ENCODE measurements at places on chromosomes 13 and 19.

DNA sequence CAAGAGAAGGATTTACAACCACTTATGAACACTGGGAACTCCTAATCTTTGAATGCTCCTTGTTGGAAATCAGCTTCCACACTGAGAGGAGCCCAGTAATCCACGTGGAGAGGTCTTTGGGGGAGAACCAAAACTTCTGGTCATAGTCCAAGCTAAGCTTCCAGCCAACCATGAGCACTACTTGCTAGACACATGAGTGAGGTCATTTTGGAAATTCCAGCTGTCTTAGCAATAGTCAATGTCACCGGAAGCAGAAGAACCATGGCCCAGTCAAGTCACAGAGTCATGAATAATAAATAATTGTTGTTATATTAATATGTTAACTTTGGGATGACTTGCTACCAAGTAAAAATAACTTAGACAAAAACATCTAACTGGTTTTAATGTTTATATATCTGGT is 324.9 kb upstream of the SGCG start:
- no peak for DNase-seq

- no peak for DNase-seq
Observed at GRCh38 chr13:112062072-112062567, 4.8 kb upstream of the SOX1 start.

DNA sequence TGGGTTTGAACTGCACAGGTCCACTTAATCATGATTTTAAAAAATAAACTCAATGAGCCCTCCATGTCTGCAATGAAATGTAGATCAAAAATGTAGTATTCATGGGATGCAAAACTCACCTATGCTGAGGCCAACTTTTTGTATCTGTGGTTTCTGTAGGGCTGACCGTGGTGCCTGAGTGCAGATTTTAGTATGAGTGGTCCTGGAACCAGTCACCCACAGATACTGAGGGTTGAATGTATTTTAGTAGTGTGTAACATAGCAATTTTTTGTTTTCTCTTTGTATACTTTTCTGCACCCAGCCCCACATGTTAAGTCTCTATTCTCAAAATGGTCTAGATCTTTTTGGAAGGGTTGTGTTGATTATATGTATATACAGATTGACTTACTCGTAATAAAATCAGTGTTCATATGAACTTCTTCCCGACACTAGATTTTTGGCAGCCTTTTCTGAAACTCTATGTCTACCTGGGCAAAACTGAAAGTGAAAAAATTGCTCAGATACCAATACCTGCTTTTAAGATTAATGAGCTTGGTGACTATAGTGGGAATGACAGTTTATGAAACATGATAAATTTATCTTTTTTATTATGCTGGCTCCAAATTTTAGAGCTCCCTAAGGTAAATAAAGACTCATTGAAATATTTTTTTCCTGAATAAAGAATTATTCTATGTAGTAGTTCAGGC is 51.6 kb downstream of the DNAJC15 start:
- no peak for DNase-seq

DNA sequence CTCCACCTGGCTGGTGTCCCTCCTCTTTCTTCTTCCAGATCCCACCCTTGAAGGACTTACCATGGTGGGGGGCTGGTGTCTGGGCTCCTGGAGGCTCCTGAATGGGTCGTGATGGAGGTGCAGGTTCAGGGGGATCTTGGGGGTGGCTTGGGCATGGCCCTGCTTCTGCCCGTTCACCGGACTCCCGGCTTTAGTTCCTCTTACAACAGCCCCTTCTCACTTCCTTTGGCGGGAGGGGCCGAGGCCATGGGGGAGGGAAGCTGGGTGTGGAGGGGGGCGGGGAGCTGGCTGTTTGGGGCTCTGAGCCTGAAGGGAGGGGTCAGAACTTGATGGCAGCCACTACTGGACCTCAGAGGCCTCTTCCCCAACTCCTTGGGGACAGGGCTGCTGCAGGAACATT is at the start of gene MYO1F:
Gene MYO1F (minus strand): TSS at position 196 of the 400 bp plus-strand sequence. CDS start 133 bp downstream, at position 63.
- no peak for DNase-seq

DNA sequence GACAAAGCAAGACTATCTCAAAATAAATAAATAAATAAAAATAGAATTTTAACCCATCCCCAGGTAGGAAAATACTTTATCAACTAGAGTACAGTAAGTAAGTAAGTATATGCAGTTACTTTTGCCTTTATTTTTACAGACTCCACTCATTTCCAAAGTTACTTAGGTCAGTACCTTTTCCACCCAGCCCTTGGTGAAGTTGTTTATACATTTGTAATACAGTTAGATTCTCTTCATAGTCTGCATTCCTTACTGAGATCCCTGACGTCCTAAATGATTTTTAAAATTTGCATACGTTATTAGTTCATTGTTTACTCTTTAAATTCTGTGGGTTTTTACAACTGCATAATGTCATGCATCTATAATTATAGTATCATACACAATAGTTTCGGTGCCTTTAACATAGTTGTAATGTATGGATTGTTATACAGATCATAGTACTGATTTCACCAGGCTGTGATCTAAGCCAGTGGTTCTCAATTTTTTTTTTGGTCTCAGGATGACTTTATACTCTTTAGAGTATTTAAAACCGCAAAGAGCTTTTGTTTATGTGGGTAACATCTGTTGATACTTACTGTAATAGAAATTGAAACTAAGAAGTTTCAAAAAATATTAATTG is 10.4 kb downstream of the SETDB2 start:
- DNase-seq = peak; percentile 81

All from amniotic epithelial cell (primary cell).